ENCODE measurements at places on chromosomes 3 and 15. TPM values are rescaled to one million over a fixed set of nuclear protein-coding genes. Genes with fewer than 3 reads are reported as not detected.

Gene NRROS
- total RNA-seq, result 21.0 TPM

DNA sequence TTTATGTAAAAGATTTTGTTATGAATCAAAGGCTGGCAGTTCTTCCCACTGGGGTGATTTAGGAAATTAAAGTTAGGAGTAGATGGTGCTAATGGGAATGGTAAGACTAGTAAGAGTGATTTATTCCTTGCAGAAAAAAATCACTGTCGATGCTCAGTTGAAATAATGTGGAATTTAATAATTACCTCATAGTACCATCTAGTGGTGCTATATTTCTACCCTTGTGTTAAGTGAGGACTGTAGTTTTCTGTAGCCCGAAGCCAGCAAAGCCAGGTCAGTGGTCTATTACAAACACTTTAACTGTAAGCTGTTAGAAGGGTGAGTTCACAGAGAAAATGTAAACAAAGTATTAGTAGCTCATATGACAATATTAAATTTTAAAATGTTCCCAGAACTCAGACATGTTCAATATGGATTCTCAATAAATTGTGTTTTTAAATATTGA is 39.5 kb upstream of the GOLGA8J start:
- DNase-seq, result no peak

GRCh38 chr3:2802429-2802828 is 307.7 kb downstream of the IL5RA start:
- DNase-seq, result no peak

DNA sequence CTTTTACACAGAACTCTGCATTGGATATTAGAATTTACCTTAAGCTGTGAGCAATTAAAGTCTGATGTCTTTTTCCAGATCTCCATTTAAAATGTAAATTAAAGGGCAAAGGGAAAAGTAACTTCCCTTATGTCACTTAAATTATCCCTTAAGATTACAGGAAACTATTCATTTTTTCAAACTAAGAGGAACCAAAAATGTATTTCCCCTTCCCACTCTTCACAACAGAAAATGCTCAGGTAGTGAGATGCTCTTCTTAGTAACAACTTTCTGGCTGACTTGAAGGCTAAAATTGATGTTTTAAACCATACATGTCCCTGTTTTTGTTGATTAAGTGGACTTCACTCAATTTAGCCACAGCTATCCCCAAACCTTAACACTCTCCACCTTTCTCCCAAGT is 17.6 kb downstream of the RSL24D1 start:
- DNase-seq, result no peak

GRCh38 chr15:95698230-95698629 is 632.3 kb upstream of the NR2F2 start:
- no peak for DNase-seq

- DNase-seq, result no peak
Observed at GRCh38 chr15:91787198-91787597, 66.3 kb upstream of the SLCO3A1 start.

DNA sequence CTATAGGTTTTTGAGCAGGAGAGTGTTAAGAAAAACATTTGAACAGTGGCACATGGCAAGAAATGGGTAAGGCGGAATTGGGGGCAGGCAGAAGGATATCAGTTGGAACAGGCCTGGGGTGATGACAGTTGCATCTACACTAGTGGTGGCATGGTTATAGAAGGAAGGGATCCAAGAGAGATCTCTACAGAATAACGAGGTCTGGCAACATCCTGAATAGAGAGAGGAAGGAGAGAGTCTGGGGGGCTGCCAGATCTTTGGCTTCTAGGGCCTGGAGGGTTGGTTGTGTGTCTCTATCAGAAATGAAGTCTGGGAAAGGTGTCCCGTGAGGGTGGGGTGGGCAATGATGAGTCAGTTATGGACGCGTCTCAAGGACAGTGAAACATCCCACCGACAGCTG is 26.3 kb downstream of the FSTL1 start:
- no peak for DNase-seq

DNA sequence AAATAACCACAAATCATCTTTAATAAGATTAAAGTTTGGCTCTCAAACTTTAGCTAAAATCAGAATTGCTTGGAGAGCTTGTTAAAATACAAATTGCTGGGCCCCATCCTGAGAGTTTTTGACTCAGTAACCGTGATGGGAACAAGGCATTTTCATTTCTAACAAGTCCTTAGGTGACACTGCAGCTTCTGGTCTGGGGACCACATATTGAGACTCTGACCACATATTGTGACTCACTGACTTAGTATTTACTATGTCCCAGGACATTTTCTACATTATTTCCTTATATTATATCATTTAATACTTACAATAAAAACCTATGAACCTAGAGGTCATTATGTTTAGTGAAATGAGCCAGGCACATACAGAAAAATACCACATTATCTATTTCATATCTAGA is 164.5 kb downstream of the ZMAT3 start:
- DNase-seq, result no peak

Gene CCR9
- not detected for total RNA-seq

DNA sequence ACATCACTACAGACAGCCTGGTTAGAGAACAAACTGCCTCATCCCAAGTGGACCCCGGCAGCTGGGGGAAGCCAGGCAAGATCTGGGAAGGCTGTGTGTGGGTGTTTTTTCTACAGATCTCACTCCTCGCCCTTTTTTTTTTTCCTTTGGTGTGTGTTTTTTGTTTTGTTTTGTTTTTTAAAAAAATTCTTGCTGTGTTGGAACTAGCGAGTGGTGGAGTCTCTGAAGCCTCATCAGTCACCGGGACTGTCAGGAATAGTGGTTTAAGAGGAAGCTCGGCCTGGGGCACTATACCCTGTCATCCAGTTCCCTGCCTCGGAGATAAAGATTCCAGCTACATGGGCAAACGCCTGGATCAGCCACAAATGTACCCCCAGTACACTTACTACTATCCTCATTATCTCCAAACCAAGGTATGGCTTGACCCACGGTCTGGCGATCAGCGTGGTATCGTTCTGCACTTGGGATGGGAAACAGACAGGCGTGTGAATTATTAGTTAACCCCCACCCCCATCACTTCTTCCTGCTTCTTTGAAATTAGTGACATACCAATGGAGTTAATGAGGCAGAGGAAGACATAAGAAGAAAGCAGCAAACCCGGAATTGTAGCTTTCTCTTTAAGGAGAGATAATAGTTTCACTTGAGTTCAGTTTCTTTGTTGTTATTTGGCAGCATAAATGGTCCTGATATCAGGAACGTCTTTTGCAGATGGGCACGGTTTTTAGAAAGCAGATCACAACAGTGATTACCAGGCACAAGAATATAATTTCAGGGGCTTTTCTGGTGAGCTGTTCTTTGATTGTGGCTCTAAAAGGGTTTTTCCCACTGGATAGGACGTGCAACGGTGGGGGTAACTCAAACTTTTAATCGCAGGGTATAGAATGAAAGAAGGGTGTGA is 722 bp downstream of the RBMS3 start:
- no peak for DNase-seq

DNA sequence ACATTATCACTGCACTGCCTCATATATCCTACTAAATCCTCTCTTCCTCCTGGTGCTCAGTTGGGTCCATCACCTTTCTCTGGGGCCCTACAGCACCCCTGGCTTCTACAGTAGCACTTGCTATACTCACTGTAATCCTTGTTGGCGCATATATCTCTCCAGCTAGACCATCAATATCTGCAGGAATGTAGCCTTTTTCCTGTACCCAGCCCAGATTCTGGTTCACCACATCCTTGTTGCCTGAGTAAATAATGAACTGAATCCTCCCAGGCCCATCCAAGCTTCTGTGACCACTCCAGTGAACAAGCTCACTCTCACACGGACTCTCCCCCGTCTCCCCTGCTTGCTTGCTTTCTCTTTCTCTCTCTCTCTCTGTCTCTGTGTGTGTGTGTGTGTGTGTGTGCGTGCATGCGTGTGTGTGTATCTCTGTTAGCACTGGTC is 62.5 kb upstream of the LIPC start:
- DNase-seq, result no peak

GRCh38 chr15:61527836-61528580 is 298.9 kb upstream of the RORA start:
- no peak for DNase-seq

DNA sequence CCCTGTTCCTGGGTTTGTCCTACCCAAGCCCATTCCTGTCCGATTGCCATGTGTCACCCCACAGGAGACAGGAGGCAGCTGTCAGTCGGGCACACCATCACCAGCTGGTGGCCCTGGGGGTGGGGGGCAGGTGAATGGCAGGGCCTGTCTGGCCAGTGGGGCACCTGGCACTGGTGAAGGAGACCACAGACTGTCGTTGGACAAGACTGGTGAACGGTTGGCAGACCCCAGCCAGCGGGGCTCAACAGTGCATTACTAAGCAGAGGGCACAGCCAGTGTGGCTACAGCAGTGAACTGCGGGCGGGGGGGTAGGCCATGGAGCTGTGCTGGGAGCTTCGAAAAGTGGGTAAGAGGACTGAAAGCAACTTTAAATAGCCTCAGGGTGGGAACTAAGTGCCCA is 2.1 kb downstream of the SEMA7A start:
- DNase-seq, result no peak

DNA sequence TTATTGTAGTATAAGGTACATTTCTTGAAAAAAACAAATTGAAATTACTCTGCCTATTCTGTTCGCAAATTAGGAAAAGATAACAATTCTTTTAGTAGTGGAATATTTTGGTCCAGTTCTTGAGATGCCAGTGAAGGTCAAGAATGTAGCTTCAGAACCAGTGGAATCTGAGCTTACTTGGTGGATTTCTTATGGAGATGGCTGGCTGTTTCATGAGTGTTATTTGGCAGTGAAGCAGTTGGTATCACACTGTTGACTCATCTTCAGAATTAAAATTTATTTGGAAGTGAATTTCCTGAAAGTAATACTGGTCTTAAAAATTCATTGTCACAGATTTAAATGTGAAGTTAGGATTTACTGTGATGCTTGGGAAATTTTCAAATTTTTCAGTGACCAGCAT is 19.1 kb downstream of the RNF13 start:
- DNase-seq, result no peak

DNA sequence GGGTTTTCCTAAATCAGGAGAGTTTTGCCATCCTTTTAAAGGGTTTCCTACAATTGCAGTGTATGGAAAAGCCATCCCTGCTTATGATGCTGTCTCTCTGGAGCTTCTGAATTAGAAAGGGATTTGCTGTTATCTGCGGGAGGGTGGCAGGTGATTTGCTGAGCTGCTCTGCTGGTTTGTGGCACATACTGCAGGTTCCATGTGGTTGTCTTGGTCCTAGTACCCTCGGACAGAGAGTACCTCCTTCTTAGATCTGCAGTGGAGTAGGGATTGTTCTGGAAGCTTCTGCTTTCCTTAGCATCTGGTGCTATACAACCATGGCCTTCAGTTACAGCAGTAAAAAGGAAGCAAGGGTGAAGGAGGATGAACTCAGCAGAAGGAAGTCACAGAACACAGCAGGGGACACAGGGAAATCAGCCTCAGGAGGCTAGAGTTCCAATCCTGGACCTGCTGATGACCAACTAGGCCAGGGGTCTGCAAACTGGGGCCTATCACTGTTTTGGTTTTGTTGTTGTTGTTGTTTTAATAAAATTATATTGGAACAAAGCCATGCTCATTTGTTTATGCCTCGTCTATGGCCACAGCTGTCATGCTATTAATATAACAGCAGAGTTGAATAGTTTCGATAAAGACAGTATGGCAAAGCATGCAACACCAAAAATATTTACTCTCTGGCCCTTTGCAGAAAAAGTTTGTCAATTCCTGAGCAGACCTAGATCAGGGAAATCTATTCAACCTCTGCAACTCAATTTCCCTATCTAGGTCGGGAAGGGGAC is 39.5 kb downstream of the STARD5 start:
- DNase-seq, result no peak

DNA sequence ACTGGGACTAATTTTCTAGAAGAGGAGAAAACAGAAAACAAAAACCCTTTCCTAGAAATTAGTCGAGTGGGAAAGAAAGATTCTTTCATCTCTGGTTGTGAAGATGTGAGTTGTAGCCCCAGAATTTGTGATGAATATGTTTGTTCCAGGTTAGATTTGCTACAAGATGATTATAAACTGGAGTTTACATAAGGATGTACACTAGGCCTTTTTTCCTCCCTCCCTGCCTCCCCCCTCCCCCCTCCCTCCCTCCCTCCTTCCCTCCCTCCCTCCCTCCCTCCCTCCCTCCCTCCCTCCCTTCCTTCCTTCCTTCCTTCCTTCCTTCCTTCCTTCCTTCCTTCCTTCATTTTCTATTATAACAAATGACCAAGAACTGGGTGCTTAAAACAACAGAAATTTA is 1502.0 kb downstream of the SI start:
- DNase-seq, result no peak

- DNase-seq, result no peak
Observed at GRCh38 chr15:73287019-73287418, 81.7 kb downstream of the HCN4 start.

Gene C3orf49
- total RNA-seq, result not detected

DNA sequence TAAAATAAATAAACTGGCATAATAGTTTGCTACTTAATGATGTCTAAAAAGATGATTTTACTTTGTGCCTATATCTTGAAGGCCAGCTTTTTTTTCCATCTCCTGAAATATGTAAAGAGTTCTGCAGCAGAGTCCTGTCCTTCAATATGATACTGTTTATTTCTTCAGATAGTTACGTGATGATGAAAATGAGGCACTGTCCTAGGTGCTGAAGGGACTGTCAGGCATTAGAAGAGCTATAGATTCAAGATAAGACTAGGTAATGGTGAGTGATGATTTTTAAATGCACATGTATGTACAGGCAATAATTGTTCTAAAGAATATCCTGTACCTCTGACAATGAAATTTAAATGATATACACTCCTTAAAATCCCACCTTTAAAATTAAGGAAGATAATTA is 326.9 kb upstream of the DNAJC19 start:
- DNase-seq, result no peak

Gene RBPMS2
- 3.0 TPM for total RNA-seq

GRCh38 chr3:104892044-104892443 is 474.7 kb upstream of the ALCAM start:
- no peak for DNase-seq

Gene ERICH6
- not detected for total RNA-seq

Gene GOLGA6B
- total RNA-seq, result not detected

DNA sequence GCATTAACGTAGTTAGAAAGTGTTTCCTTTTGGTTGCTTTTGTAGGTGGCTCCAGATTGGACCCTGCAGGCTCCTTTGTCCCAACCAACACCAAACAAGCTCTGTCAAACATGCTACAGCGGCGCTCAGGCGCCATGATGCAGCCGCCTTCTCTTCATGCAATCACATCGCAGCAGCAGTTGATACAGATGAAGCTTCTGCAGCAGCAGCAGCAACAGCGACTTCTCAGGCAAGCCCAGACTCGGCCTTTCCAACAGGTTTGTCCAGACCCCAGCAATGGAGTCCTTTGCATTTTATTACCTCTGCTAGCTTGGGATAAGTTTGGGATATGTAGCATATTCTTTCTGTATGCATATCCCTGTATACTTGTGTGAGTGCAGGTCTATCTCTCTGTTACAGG is 10.1 kb upstream of the P2RY12 start:
- DNase-seq, result no peak

All from omental fat pad (tissue), 4 donors.